Activated T-cell treated with anti-CD3 and anti-CD28 coated beads, Interleukin-2, amount 50 U/mL, for 4 hours (primary cell): ENCODE measurements at places on chromosomes 2 and 18. TPM values are rescaled to one million over a fixed set of nuclear protein-coding genes. Genes with fewer than 3 reads are reported as not detected.
A peak's percentile ranks its signal among the peaks of the same experiment; 100 is the strongest.

C18orf63 gene
- total RNA-seq = not detected

GRCh38 chr2:205776720-205777119 is 94.4 kb downstream of the NRP2 start:
- DNase-seq = no peak

DNA sequence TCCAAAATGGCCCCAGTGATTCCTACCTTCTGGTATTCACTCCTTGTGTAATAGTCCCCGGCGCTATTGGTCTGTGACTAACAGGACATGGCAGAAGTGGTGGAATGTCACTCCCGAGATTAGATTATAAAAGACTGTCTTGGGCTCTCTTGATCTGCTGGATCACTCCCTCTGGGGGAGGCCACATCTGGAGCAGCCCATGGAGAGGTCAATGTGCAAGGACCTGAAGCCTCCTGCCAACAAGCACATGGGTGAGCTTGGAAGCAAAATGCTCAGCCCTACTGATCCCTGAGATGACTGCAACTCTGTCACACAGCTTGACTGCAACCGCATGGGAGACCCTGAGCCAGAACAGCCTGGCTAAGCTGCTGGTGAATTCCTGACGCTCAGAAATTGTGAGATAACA is 94.3 kb upstream of the GLI2 start:
- no peak for DNase-seq

- DNase-seq = no peak
Measured at GRCh38 chr18:13377496-13377895, 158.9 kb downstream of the LDLRAD4 start.

MROH2A gene
- total RNA-seq = not detected

DNA sequence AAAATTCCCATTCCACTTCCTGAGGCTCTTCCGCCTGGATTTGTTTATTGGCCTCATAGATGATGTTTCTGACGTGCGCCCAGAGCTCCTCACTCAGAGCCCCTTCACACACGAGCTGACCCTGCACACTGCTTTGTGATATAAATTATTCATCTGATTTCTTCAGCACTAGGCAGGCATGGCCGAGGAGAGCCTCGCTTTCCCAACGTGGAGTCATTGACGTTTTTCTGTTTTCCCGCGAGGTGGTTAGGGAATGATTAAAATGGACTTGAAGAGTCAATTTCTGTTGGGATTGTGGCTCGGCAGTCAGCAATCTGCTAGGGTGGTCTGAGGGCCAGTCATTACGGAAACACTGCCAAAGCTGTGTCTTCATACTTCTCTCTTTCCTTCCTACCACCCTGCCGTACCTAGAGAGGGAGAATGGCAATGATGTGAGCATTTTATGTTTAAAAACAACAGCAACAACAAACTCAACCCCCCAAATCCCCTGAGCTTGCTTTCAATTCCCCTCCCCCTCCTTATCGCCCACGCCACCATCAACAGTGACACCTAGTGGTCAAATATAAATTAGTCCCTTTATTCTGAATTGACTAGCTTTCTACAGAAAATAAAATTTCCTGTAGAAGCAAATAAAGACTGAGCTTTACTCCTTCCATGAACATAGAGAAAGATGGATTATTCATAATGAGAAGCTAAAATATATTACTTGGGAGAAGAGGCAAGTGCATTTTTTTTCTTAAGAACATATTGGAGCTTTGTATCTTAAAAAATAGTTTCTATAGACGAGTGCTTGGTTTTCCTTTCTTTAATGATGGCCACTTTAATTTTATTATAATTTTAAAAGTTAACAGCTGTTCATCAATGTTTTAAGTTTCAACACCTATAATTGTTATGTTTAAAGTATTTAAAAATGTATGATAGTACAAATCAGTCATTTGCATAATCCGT is 285.1 kb downstream of the MTX2 start:
- peak; percentile 17 for DNase-seq

CACNB4 gene
- 0.05 TPM for total RNA-seq

GRCh38 chr18:38606841-38607240 is 1041.2 kb upstream of the CELF4 start:
- no peak for DNase-seq

DNA sequence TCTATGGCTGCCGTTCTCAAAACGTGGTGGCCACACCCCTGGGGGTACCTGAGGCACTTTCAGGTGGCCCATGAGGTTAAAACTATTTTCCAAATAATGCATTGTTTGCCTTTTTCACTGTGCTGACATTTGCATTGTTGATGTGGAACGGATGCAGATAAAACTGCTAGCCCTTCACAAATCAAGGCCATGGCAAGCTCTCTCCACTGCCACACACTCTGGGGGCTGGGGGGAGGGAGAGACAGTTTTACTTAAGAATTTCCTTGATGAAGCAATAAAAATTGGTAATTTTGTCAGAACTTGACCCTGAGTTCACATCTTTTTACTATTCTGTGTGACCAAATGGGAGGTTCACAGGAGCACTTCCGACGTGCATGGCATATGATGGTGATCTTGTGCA is 22.0 kb upstream of the TGIF1 start:
- DNase-seq = no peak

DNA sequence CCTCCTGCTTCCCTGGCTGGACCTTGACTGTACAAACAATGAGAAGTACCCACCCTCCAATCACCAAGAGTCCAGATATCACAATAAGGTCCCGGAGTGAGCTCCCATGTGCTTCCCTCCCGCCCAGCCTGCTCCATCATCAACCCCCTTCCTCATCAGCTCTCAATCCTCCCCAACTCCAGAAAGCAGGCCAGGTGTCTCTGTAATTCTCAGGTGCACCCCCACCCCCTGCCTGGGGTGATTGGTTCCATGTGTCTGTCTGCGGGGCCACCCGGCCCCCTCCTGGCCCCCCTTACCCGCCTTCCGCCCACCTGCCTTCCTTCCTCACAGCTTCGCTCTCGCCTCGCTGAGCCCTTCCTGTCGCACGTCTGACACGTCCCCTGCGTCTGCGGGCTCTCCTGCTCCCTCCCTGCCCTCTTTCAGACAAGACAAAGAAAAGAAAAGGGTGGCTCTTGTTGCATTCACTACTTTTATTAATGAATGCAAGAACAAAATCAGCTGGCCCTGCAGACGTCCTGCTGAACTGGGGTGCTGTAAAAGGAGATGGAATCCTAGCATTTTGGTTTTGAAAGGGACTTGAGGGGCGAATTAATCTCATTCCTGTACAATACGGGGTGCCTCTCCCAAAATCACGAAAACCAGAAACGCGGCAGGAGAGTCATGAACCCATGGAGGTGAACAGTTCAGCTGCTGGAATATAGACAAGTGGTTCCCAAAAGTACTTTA is 26.5 kb upstream of the IGFBP2 start:
- DNase-seq = peak; percentile 26

DNA sequence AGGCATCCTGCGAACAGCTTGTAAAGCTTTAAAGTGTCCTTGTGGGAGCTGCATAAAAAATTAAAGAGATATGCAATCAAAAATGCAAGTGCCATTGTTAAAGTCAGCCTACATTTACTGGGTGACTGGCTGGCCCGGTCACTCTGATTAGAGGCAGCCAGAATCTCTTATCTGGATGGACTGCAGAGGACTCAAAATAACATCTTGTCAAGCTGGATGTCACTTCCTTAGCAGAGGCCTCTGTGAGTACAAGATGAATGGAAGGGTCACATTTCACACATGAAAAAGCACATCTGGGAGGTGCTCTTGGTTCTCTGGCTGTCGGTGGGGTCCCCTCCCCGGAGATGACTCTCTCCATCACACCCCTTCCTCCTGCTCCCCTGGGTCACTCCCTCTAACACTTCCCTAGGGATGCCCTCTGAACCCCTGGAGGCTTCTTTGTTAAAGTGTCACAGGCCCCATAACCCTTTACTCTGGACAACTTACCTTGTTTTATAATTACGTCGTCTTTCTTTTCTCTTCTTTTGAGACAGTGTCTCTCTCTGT is 122.1 kb downstream of the SH3BP4 start:
- DNase-seq = no peak

TMEM37 gene
- 0.11 TPM for total RNA-seq

DNA sequence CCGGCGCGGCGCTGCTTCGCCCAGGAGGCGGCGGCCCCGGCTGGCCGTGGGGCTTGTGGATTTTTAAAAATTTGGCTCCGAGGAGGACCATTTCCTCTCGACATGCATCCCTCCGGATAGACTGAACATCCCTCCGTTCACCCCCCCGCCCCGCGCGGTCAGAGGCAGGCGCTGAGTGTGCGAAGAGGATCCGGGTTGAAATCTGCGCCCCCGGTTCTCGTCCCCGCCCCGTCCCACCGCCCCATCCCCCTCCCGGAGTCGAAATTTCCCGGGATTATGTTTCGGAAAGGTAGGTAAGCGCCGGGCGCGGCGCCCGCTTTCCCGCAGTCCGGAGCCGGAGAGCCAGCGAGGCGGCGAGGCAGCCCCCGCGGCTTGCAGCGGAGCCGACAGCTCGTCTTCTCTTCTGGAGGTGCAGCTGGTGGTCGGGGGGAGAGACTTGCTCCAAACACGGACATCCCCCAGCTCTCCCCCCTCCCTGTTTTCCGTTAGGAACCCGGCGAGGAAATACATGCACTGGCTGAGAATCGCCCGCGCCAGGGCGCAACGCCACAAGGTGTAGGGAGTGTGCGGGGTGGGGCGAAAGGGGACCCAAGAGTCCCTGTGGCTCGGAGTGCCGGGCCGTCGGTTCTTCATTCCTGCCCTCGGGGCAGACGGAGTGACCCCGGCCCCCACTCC is at the start of gene PRKCE:
PRKCE (plus strand) TSS at position 261 of the 675 bp plus-strand sequence.
- peak; percentile 47 for DNase-seq

CROCC2 gene
- total RNA-seq = not detected

DNA sequence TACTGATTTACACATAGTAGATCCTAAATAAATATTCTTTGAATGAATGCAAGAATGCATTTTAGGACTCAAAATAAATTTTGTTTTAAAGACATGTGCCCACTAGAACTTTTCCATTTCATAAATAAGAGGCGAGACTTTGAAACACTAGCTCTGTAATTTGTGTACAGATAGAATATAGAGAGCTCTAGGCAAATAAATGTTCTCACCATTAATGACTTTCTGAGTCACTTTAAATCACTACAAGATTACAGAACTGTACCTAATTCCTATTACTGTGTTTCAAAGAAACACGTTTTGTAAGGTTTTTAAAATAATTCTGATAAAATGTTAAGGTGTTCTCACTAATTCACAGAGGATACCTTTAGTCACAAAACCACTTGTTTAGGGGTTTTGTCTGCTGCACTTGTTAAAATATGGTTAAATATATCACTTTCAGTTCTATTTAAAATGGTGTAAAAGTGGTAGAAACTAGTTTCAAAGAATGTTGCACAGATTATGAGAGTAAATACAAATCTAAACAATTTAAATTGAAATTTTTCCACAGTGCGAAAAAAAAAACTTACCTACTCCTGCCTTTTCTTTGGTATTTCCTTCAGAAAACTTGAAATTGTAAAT is 158.7 kb upstream of the ZC3H15 start:
- DNase-seq = no peak

FBXO15 gene
- total RNA-seq = 1.2 TPM

SERPINB11 gene
- total RNA-seq = not detected

- no peak for DNase-seq
Measured at GRCh38 chr2:36193680-36194079, 161.9 kb upstream of the CRIM1 start.

- DNase-seq = no peak
Measured at GRCh38 chr2:112310906-112311305, 35.5 kb downstream of the ZC3H6 start.

- no peak for DNase-seq
Measured at GRCh38 chr2:95060446-95061118, 35.1 kb downstream of the MAL start.

DNA sequence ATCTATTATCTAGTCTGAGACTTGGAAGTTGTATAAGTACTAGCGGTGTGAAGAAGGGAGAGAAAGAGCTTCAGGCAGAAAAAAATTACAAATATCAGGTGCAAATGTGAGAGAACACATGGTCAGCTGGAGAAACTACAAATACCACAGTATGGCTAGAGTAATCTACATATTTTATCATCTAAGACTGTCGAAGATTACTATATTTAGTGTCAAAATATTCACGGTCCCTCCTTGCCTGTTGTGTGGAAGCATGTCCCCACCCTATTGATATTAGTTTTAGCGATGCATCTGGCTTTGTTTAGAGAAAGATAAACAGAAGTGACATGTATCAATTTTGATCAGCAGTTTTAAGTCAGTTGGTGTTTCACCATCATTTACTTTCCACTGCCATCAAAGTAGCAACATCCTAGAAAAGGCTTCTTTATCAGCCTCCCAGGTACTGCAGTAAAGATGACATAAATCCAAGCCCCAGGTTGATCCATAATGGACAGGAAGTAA is 90.5 kb upstream of the ITGA4 start:
- no peak for DNase-seq

EMILIN1 gene
- total RNA-seq = 1.4 TPM

GRCh38 chr2:67581751-67582150 is 184.6 kb downstream of the ETAA1 start:
- DNase-seq = no peak

- no peak for DNase-seq
Measured at GRCh38 chr2:172969166-172969565, 106.5 kb upstream of the MAP3K20 start.

DNA sequence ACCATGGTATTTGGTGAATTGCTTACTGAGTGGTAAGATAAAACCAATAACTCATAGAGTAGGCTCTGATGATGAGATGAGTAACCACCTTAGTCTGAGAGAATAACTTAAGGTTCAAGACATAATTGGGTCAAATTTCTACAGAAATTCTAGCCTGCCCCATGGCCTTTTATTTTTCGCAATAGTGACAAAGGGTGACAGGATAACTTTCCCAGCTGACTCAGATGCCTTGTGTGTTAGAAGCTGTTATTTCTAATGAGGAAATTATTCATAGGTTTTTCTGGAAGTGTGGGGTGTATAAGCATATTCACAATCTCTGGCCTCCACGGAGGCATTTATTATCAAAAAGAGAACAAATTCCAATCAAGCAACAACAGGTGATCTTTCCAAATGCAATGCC is 159.0 kb downstream of the NUP35 start:
- DNase-seq = no peak

GRCh38 chr2:122328816-122329215 is 573.4 kb downstream of the TSN start:
- DNase-seq = no peak

DNA sequence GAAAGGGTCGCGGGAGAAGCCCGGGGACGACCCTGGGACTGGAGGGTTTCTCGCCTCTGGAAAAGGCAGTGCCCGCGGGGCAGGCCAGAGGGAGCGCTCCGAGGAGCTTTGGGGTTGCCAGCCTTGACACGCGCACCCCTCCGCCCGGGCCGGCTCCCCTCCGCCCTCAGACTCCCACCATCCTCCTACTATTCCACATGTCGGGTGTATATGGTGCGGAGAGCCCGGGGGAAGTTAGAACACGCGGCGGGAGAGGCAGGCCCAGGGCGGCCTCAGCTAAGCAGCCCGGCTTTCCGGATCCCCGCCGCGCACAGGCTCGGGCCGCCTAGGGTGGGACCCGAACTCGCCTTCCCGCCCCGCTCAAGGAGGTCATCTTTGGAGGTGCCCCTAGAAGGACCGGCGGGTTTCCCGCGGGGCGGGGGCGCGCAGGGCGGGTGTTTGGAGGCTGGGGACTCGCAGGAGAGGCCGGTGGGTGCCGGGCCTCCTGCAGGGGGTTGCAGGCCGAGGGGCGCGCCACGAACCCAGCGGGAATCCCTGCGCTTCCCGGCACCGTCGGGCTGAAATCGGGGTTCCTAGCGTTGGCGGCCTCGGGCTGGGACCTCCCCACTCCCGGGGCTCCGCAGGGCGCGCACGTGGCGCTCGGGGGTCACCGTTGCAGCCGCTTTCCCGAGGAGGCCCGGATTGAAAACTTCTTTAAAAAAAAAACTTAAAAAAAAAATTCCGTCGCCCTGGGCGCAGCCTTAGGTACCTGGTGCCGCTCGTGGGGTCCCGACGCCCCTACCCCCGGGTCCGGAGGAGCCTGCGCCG is 3.7 kb downstream of the NFATC1 start:
- peak; percentile 24 for DNase-seq

- DNase-seq = no peak
Measured at GRCh38 chr2:108630567-108631405, 88.5 kb upstream of the RANBP2 start.

SULT1C4 gene
- total RNA-seq = not detected
